ENCODE measurements at places on chromosomes 13 and 19.

GRCh38 chr13:23488442-23488841 lies 54.9 kb upstream of the SACS start:
- no peak for DNase-seq

DNA sequence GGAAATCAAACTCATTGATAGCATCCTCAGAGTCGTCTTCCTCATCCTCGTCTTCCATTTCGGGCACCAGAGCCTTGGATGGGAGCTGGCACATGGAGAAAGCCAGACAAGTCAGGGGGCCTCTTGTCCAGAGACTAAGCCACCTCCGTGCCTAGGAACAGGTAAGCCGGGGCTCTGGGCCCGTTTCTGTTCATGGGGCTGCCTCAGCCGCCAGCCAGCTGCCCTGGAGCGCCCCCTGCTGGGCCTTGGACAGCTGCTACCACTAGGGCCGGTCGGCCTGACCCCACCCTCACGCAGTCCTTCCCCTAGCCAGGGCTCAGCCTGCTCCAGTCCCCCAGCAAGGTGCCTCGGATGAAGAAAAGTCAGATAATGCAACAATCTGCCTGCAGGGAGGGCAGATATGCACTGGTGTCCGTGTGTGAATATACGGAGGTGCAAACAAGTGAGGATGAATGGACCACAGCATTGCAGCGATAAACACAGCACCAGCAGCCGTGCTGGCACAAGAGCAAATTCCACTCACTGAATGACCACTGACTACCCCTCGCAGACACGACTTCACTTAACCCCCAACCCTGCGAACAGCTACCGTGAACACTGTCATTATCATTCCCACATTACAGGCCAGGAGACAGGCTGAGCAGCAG lies 11.9 kb upstream of the PRKD2 start:
- peak; percentile 66 for DNase-seq

GRCh38 chr13:33859691-33860303 lies 41.8 kb downstream of the RFC3 start:
- DNase-seq = no peak

GRCh38 chr19:55838251-55838650 lies 1.9 kb downstream of the NLRP4 start:
- DNase-seq = no peak

DNA sequence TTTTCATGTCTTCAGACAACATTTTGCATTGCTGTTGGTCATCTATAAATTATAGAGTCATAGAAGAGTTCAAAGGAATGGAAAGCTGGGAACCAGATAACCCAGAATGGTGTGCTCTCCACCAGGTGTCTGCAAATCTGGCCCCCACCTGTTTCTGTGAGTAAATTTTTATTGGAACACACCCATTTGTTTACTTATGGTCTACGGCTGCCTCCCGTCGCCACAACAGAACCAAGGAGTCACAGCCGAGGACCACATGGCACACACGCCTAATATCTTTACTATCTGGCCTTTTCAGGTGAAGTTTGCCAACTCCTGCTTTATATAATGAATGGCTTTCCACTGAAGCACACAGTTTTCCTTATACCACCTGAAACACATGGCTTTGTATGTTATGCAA lies 58.2 kb downstream of the EFNB2 start:
- DNase-seq = no peak

- no peak for DNase-seq
Measured at GRCh38 chr13:99800951-99801350, 170.6 kb downstream of the ZIC5 start.

DNA sequence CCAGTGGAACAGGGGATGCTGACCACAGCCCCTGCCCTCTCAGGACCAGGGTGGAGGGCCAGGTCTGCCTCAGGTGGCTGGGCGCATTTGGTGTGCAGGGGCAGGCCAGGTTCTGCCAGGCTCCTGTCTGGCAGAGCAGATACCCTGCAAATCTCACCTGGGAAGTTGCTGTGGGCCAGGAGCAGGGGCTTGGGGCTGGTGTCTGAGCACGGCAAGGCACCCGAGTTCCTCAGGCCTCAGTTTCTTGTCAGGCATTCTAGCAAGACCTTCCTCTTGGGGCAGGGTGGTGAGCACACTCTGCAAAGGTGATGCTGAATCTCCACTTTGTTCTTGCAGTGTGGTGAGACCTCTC lies 1.1 kb downstream of the CRTC1 start:
- DNase-seq = no peak

- no peak for DNase-seq
Measured at GRCh38 chr13:43235028-43235427, 211.6 kb downstream of the DNAJC15 start.

DNA sequence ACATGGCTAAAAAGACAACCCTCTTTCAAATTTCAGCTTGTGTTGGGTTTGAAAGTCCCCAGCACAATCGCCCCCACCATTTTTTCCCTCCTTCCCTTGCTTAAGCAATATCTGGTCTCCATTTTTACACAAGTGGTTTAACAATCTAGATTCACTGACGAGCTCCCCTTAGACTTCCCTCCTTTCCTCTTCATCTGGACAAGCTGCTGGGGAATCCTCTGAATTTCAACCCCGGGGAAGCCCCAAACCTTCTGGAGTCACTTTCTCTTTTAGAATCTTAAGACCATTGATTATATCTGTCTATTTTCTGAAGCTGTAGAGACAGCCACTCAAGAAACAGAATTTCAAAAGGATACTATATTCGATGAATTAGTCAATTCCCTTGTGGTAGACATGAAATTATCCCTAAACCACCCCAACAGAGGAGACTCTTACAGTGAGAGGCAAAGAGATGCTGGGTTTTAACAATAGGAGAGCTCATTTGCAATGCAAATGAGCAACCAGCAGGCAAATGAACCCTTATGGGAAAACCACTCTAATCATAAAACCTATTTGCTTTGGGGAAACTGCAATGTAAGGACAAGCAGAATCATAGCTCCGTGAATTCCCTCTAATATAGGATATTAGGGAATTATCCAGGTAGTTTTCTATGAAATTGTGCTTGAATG lies 78.9 kb downstream of the TEX26 start:
- DNase-seq = no peak

DNA sequence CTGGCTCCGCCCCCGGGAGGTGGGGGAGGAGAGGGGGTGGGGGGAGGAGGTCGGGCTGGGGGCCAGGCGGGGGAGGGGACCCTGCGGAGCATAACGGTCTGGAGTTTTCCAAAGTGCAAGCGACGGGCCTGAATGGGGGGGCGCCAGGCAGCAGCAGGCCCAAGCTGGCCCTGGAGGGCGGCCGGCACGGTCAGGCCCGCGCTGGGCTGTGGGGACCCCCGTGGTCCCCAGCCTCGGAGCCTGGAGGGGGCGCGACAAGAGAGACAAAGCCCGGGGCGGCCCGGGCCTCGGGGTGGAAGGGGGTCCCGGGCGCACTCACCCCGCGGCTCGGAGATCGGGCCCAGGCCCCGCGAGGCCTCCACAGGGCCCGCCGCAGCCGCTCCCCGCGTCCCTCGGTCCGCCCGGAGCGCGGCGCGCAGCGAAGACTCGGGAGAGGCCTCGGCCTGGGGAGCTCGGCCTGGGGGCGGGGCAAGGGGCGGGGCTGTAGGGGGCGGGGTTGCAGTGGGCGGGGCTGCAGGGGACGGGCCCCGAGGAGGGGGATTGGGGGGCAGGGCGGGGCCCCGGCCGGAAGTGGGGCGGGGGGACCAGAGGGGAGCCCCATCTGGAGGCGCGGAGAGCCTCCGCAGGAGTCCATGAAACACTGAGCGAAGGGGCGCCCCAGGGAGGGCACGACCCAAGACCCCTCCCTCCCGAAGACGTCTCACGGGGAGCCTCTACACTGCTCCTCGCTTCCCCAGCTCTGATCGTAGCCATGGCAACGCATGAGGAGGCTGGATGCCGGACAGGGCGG lies 47.6 kb downstream of the PTPRS start:
- peak; percentile 32 for DNase-seq

- no peak for DNase-seq
Measured at GRCh38 chr19:55197528-55197927, 11.8 kb downstream of the PTPRH start.

- no peak for DNase-seq
Measured at GRCh38 chr13:40190641-40191100, 475.8 kb downstream of the FOXO1 start.

GRCh38 chr19:41991025-41991424 lies 3.0 kb downstream of the ATP1A3 start:
- DNase-seq = no peak

GRCh38 chr13:49649963-49650312 lies 21.6 kb downstream of the ARL11 start:
- no peak for DNase-seq

DNA sequence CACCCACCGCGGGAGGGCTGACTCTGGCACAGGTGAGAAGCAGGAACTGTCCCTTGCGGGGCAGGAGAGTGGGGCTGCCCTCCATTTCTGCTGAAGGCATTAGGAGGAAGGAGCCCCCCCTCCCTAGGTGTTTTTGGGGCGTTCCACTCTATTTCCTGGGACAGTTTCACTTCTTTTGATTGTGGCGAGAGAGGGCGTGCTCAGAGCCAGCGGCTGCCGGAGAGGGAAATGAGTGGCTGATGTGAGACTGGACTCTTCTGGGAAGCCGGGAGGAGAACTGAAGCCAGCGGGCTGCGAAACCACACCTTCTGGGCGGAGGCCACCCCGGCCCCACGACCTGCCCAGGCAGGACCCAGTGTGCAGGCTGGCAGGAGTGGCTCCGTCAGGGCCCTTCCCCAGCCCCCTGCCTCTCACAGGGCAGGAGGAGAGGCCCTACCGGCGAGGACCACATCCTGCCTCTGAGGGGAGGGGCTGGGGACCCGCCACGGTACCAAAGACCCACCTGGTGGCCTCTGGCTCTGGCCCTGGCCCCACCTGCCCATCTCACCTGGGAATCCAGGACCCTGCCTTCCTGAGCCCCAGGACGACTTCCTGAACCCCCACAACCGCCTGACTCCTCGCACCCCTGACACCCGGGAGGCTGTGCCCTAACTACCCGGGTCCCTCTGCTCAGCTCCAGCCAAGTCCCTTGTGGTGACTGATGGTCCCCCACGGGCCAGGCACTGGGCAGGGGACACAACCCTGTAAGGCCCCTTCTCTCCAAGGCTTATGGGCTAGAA lies 25.9 kb downstream of the MPND start:
- peak; percentile 54 for DNase-seq
